ENCODE measurements at places on chromosomes 11 and 22.
A peak's percentile ranks its signal among the peaks of the same experiment; 100 is the strongest.

GRCh38 chr11:45025716-45026492, 75.2 kb upstream of the TP53I11 start:
- no peak for DNase-seq

DNA sequence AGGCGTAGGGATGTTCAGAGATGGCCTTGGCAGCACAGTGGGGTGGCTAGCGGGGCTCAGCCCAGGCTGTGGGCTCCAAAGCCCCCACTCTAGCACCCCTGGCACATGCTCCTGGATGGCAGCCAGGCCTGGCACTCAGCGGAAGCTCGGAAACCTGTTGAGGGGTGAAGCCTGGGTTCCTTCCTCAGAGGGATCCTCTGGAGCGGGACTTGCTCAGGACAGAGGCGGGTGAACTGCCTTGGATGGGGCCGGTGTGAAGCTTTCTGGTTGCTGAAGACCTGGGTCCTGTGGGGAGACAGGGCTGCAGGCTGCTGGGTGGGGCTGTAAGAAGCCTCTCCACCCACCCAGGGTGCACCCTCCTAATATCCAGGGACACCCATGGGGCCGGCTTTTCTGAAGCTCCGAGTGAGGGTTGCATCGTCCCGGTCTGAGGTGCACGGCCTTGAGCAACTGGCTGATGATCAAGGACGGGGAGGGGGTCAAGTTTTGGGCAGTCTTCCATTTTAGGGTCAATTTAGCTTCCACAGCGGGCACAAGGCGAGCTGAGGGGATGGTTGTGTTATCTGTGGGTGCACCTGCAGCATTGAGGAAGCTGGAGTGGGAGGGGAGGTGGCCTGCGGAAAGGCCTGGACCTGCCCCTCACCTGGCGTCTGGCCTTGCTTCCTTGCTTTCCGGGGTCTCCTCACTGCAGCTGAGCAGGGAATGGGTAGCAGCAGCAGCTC, 5.2 kb downstream of the MRGPRE start:
- no peak for DNase-seq

GRCh38 chr22:32336121-32336603, 21.5 kb upstream of the RFPL3 start:
- DNase-seq: no peak

GRCh38 chr11:112290493-112290850, 29.8 kb upstream of the PLET1 start:
- DNase-seq: no peak

DNA sequence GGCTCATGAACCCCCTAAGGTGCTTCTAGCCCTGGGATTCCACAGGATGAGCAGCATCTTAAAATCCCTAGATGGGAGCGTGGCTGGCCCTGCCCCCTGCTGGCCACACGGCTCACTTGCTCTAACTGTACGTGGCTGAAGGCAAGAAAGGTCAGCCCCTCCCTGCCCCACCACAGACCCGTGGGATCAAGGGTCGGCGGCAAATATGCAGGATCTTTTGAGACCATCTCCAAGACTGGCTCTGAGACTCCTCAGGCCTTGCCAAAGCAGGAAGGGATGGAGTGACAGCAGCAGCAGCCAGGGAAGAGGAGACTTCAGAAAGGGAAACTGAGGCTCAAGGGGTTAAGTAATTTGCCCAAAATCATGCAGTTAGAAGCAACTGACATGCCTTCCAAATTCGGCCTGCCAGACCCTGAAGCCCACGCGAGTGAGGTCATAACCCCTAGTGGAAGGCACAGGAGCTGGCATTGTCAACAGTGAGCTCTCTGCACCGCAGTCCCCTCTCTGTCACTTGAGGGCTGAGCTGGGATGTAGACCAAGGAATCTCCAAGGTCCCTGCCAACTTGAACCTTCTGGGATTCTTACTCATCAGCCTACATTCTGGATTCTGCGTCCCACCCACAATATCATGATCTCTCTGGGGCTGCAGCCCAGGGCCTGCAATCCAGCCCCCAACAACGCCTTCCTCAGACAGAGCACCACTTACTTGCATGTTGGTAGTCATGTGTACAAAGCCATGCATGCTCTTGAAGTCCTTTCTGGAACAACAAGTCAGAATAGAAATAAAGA, 31.4 kb downstream of the CREB3L1 start:
- DNase-seq: peak; percentile 72

GRCh38 chr11:37995886-37996285, 1397.8 kb upstream of the RAG2 start:
- DNase-seq: no peak
